Colonic mucosa (tissue), 4 donors: ENCODE measurements at places on chromosomes 12 and 14.

DNA sequence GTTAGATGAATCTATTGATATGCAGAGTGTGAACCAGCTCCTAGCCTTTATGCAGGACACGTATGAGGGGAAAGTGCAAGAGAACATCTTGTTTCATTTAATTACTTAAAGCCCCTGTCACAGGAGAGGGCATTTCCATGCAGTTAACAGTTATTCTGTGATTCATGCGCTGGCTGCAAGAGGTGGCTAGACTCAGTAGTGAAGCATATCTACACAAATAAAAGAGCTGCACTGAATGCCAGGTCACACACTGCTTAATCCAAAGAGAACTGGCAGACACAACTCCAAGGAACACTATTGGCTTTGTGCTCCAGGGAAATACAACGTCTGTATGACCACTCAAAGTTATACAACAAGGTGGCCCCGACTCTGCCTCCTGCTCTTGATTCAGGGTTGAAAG is 394.1 kb downstream of the C12orf75 start:
- no peak for DNase-seq

DNA sequence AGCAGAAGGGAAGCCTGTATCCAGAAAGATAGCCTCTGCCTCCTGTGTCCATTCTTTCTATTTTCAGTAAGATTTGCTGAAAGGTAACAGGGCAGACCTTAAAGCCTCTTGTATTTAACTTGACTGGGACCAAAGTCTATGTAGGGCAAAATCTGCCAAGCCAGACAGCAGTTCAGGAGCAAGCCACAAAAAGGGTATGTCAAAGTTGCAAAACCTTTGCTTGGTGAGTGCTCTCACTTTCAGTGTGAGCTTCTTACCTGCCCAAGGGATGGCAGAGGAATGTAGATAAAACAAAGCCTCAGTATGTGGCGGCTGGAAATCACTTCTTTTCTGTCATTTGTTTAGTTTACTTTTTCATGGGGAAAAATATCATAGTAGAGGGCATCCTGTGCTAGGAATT is 63.1 kb downstream of the PLEKHG7 start:
- DNase-seq, result no peak

DNA sequence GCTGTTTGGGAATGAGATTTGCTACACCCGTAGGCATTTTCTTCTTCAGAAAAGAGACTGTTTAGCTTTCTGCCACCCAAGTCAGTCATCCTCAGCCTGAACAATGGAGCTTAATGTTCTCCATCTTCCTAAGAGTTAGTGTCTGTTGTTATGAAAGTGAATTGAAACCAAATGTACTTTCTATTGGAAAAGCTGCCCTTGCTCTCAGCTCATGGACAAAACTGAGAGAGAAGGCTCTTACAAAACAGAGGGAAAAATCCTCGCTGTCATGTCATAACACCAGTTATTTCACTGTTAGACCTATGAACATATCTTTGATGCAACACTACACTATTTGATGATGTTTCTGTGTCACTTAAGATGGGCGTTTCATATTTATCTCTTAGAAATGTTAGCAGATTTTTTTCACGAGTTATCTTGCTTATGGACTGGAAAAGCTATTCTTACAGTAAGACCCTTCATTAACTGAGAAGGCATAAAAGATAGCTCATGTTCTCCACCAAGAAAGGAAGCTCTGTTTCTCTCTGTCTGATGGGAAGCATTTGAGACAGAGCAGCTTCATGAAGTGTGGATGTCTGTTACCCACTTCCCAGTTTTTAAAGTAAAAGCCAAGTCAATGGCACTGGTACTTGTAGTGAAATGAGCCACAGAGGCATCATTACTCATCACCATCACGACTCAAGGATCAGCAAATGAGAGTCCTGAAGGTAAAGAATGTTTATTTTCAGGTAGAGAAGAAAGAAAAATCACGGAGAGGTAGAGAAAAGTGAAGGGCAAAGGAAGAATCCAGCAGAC is 483.9 kb downstream of the ZFP36L1 start:
- DNase-seq, result no peak

DNA sequence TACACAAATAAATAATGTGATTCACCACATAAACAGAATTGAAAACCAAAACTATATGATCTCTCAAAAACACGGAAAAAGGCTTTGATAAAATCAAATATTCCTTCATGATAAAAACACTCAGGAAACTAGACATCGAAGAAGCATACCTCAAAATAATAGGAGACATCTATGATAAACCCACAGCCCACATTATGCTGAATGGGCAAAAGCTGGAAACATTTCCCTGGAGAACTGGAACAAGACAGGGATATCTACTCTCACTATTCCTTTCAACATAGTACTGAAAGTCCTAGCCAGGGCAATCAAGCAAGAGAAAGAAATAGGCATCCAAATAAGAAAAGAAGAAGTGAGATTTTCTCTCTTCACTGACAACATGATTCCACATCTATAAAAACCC is 371.5 kb upstream of the ATXN7L3B start:
- no peak for DNase-seq

DNA sequence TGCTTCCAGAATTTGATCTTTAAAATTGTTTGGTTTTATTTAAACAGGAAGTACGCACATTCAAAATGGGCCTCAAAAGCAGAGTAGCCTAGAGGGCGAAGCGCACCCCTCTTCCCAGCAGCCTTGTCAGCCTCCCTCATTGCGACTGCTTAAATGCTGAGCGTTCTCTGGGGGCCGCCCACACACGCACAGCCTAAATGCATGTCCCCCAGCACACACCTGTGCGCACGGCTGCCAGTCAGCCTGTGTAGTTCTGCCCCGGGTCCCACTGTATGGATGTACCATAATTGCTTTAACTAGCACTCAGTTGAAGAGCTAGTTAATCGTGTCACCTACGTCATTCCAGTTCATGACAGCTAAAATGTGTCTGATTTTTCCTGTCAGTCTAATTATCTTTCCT is 79.3 kb downstream of the TESC start:
- DNase-seq, result no peak

- no peak for DNase-seq
Measured at GRCh38 chr12:48765753-48766162, 23.1 kb downstream of the ADCY6 start.

- DNase-seq, result no peak
Measured at GRCh38 chr14:65296402-65296801, 116.1 kb upstream of the FUT8 start.

GRCh38 chr12:31007636-31008175 is 66.0 kb upstream of the DDX11 start:
- DNase-seq, result no peak

GRCh38 chr14:84566109-84566508 is 963.8 kb upstream of the FLRT2 start:
- no peak for DNase-seq

DNA sequence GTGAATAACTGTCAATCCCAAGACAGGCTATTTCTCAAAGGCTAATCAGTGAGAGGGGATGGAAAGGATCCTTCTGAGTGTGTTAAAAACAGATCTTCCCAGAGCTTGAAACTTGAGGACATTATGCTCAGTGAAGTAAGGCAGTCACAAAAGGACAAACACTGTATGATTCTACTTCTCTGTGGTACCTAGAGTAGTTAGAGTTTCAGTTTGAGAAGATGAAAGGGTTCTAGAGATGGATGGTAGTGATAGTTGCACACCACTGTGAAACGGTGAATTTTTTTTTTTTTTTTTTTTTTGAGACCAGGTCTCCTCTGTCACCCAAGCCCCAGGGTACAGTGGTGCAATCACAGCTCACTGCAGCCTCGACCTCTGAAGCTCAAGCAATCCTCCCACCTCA is 133.8 kb downstream of the SAMD4A start:
- no peak for DNase-seq

DNA sequence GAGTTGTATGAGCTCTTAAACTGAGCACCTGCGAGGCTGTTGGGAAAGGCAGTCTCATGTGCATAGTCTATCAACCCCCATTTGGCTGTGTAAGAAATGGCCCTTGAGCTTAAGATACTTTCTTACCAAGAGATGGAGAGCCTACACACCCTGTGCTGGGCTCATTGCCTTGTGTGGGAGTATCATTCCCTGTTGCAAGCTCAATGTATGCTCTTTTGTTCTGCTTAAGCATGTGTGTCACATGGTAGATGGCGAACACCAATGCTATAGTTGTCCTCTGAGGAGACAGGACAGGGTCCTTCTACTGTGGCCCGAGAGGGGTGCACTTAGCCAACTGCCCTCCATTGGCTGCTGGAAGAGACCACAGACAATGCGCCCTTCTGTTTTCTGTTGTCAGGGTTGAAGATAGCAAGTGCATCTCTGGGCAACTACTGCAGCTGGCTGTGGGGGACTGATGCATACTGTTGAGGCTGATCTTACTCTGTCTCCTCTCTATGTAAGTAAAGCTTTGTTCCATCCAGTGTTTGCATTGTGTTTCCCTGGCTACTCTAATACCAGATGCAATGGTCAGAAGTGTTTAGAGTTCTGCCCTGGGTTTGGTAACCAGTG is 79.5 kb downstream of the PTPRB start:
- no peak for DNase-seq

DNA sequence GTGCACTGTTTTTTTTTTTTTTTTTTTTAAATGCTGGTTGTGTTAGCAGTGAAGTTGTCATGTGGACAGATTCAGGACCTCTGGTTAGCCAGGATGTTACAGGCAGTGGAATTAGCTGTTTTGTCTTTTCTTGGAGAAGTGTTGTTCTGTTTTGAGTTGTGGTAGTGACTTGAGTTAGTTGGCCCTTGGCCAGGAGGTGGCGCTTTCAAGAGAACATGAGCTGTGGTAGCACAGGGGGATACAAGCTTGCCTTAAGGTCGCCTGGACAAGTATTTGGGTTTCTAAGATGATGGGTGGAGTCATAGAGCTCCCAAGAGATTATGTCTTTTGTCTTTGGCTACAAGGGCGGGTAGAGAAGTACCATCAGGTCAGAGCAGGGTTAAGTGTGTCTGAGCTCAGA is 33.3 kb upstream of the CCDC198 start:
- DNase-seq, result no peak

GRCh38 chr12:123126294-123127181 is 24.4 kb downstream of the PITPNM2 start:
- no peak for DNase-seq

- DNase-seq, result no peak
Measured at GRCh38 chr12:21989819-21990412, 48.7 kb upstream of the ABCC9 start.

GRCh38 chr14:50233166-50233950 is 2.0 kb upstream of the SOS2 start:
- no peak for DNase-seq

- DNase-seq, result no peak
Measured at GRCh38 chr14:31286456-31287293, 79.1 kb upstream of the HECTD1 start.

- DNase-seq, result no peak
Measured at GRCh38 chr14:52402812-52403526, 88.9 kb downstream of the PTGER2 start.

DNA sequence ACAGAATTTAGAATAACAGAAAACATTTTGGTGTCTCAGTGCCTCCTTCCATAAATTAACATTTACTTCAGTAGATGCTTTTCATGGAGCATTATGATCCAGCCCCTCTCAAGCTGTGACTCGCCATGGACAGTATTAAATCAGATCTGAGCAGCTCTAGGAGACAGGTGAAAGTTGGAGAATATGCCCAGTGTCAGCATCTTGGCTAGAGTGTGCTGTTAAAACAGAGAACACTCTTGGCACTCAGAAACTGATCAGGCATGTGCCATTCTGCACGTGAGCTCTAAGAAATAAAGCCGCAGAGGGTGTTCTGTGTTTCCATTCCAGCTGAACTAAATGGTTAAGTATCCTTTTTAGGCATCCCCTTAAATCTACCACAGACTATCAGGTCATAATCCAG is 68.0 kb downstream of the DIP2B start:
- DNase-seq, result no peak

GRCh38 chr14:84446250-84446649 is 1083.7 kb upstream of the FLRT2 start:
- DNase-seq, result no peak

- no peak for DNase-seq
Measured at GRCh38 chr12:132841151-132841550, 12.5 kb upstream of the GOLGA3 start.

GRCh38 chr14:94386085-94387031 is 2.0 kb downstream of the SERPINA1 start:
- DNase-seq, result no peak

- DNase-seq, result no peak
Measured at GRCh38 chr12:4216187-4216927, 57.2 kb upstream of the CCND2 start.

- DNase-seq, result no peak
Measured at GRCh38 chr14:69701857-69702256, 65.1 kb upstream of the SRSF5 start.

DNA sequence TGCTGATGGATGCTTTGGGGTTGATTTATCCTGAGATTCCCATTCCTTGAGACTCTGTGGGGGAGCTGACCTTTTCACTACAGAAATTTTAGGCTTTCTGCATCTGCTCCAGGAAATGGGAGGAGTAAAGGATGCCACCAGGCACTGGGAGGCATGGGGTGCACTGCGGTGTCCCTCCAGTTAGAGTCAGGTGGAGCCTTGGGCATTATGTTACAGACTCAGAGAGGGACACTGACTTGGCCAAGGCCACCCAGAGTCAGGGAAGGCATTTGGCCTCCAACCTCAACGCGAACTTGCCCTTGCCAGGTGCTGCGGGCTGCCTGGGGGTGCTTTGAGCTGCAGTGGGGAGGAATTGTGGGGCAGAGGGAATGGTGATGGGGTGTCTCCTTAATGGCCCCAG is 58.0 kb upstream of the TBX3 start:
- DNase-seq, result no peak

GRCh38 chr12:47811072-47811396 is 8.7 kb downstream of the HDAC7 start:
- no peak for DNase-seq

- DNase-seq, result no peak
Measured at GRCh38 chr12:129903092-129903945, 506 bp downstream of the TMEM132D start.

- peak; percentile 96 for DNase-seq
Measured at GRCh38 chr14:102509746-102510615, at the start of gene ANKRD9. Gene ANKRD9, minus strand, starts transcription at chr14:102509776. Its CDS starts 1,887 bp downstream, at chr14:102507889.
